ENCODE measurements at places on chromosomes 7 and 10.
A peak's percentile ranks its signal among the peaks of the same experiment; 100 is the strongest.

DNA sequence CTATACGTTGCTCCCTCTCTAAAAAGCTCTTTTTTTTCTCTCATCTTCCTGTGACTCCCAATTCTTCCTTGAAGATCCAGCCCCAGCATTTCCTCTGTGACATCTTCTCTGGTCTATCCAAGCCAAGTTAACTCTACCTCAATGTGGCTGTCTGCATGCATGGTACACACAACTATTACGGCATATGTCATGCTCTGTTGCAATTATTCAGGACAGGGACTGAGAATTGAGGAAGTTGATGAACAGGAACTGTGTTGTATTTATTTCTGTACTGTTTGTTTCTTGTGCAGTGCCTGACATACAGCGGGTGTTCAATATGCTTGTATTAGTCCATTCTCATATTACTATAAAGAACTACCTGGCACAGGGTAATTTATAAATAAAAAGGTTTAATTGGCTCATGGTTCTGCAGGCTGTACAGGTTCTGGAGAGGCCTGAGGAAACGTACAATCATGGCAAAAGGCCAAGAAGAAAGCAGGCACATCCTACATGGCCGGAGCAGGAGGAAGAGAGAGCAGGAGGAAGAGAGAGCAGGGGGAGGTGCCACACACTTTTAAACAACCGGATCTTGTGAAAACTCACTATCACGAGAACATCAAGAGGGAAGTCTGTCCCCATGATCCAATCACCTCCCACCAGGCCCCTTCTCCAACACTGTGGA, 6.3 kb downstream of the TRPV5 start:
- peak; percentile 82 for DNase-seq

DNA sequence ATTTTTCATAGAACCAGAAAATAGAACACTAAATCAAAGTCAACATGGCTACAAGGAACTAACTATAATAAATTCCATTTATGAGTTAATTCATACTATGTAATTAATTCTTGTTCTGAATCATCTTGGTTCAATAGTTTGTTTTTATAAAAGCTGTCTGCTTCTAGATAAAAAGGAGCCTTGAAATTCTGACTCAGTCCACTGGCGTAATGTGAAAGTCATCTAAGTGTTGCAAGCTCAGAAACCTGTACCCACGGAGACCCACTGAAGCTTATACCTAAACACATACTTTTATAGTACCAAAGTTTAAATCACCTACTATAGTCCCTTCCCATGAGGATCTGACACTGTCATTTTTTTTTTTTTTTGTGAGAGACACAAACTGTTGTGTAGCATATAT, 489.4 kb downstream of the SEMA3D start:
- no peak for DNase-seq

- no peak for DNase-seq
Observed at GRCh38 chr10:132477398-132478340, 59.9 kb upstream of the INPP5A start.

GRCh38 chr10:9075420-9075819, 1020.9 kb downstream of the GATA3 start:
- DNase-seq, result no peak

GRCh38 chr10:945778-946177, 14.3 kb upstream of the LARP4B start:
- no peak for DNase-seq

GRCh38 chr10:74178042-74178791, 27.2 kb downstream of the ADK start:
- no peak for DNase-seq

GRCh38 chr7:156985101-156985992, 25.1 kb downstream of the MNX1 start:
- no peak for DNase-seq

GRCh38 chr7:70263471-70264255, 665.4 kb downstream of the AUTS2 start:
- no peak for DNase-seq

GRCh38 chr7:93622036-93623033, 47.8 kb upstream of the CALCR start:
- peak; percentile 63 for DNase-seq

GRCh38 chr7:106282852-106283251, 1.9 kb downstream of the NAMPT start:
- DNase-seq, result no peak

DNA sequence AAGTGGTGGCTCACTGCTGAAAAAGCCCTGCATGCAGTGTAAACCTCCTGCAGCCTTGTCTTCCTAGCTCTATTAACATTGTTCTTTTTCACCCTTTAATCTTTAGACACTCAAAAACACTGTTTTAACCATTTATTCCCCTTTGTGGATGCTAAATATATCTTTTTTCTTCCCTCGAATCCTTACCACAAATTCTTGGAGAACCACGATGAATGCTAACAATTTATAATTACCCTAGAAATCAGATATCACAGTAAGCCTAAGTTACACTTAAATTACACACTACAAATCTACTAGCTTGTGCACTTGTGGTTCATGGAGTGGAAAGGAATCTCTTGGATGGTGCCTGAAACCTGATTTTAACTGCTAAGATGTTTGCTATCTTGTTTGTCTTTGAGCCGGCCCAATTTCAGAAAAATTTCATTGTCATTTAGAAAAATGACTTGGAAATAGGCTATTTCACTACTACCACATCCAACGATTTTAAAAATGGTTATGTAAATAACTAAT, 125.1 kb upstream of the NOBOX start:
- DNase-seq, result no peak

DNA sequence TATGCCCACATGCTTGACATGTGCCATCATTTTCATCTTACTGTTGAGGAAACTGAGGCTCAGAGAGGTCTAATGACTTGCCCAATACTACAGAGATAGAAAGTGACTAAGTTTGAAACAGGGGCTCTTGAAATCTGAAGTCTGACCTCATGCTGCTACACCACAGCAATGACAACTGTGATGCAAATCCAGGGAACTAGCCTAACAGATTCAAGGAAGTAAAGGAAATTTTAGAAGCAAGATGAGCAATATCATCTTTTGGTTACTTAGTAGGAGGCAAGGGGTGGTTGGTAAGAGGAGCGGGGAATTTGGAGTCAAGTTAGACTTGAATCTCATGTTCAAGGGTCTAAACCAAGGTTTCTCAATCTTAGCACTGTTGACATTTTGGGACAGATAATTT, 26.3 kb upstream of the OSBPL3 start:
- DNase-seq, result no peak

GRCh38 chr10:96678725-96679124, 41.6 kb downstream of the PIK3AP1 start:
- DNase-seq, result no peak

- DNase-seq, result no peak
Observed at GRCh38 chr10:34107626-34108516, 707.2 kb downstream of the PARD3 start.

GRCh38 chr10:82411416-82411815, 536.4 kb downstream of the NRG3 start:
- no peak for DNase-seq

DNA sequence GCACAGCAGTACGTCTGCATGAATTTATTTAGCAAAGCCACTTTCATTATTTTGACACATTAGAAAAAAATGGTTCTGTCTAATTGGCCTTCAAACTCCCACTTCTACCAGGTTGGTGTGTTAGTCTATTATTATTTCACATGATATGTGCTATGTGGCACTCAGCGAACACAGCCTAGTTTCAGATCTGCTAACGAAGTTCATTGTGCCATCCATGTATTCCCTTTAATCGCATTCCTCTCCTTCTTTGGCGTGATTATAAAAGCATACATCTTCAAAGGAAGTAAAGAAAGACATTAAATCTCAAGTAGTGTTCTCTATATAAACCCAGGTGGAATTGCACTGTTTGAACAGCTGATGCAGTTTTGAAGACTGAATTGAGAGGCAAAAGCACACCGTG, 96.4 kb upstream of the CACNA2D1 start:
- no peak for DNase-seq

GRCh38 chr7:76225379-76225778, 23.7 kb downstream of the SRRM3 start:
- peak; percentile 37 for DNase-seq

DNA sequence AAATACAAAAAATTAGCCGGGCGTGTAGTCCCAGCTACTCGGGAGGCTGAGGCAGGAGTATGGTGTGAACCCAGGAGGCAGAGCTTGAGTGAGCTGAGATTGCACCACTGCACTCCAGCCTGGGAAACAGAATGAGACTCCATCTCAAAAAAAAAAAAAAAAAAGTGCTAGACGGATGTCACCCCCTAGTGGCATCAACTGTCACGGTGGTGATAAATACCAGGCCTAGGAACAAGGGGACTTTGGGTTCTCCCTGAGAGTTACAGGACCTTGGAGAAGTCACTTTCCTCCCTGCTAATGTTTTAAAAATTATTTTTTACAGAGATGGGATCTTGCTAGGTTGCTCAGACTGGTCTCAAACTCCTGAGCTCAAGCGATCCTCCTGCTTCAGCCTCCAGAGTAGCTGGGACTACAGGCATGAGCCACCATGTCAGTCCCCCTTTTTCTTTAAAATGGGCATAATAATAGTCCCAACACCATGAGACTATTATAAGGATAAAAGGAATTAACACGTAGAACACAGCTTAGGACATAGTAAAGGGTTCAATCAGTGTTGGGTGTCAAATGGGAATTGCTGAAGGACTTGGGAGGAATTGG, 2.6 kb upstream of the TMEM130 start:
- DNase-seq, result peak; percentile 59

- DNase-seq, result no peak
Observed at GRCh38 chr7:30869794-30870611, 41.6 kb upstream of the AQP1 start.

- DNase-seq, result peak; percentile 65
Observed at GRCh38 chr10:100996678-100997359, 2.8 kb upstream of the LZTS2 start.

- no peak for DNase-seq
Observed at GRCh38 chr10:64396105-64396708, 875.0 kb downstream of the REEP3 start.

GRCh38 chr10:34374356-34375045, 440.6 kb downstream of the PARD3 start:
- peak; percentile 73 for DNase-seq

GRCh38 chr7:87091487-87092066, 32.1 kb upstream of the ELAPOR2 start:
- DNase-seq, result no peak

DNA sequence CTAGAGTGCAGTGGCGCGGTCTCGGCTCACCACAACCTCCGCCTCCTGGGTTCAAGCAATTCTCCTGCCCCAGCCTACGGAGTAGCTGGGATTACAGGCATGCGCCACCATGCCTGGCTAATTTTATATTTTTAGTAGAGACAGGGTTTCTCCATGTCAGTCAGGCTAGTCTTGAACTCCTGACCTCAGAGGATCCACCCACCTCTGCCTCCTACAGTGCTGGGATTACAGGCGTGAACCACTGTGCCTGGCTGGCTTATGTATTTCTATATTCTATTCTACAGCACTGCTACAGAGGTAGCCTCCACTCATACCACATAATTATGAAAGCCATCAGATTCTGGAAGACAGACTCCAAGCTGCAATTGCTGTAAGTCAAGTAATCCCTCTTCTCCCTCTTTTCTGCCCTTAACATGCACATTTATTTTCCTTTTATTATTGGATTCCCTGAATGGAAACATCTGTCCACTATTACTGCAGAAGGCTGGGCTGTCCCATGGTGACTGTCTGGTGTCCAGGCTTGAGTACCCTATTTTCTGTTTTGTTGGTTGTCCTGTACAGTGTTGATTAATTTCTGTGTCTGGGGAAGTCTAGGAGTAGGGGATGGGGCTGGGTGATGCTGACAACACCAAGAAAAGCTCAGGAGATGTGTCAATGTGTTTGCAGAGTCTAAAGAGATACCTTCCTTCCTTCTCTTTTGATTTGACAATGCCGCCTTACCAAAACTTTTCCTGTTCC, 5.8 kb upstream of the ZNF487 start:
- DNase-seq, result no peak

DNA sequence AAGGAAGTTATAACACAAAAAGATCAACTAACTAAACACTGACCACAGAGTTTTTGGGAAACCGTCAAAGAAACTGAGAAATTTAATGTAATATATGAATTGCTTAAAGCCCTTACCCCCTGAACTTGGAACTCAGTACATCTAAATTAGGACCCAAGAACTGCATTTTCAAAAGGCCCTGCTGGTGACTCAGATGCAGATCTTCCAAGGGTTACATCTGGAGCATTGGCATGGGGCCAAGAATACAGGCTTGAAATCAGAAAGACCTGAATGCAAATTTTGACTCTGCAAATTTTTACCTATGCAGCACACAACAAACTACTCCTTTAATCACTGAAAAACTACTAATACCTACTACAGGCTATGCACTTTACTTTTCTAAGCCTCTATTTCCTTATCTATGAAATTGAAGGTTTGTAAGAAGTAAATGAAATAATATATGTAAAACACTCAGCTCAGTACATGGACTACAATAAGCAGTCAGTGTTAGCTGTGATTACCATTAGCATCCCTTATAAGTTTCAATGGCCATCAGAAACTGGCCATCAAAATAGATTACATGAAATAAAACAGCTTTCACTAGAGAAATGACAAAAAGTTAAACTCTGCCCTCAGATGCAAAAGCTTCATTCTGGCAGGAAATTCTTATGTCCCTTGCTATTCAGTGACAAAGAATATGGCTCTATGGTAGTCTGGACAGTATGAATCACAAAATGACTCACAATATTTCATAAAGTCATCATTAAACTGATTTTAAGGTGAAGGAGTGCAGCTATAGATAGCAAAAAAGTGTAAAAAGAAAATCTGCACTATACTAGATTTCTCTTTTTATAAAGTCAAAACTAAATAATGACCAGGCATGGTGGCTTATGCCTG, 43.6 kb downstream of the NSUN6 start:
- peak; percentile 35 for DNase-seq

DNA sequence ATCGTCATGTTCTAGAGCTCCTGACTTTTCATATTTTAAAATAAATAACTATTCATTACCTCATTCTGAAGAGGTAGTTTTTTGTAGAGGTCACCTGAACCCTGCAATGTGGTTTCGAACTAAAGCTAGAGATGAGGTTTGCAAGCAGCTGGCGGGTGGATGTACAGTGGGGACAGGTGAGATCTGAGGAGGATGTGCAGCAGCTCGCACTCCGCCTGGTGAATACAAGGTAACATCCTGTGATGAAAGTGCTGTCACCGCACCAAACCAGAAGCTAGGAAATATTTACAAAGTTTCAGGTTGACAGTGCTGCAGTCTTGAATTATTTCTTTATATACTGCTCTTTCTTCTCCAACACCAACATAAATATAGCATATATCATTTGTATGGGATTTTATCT, 26.5 kb downstream of the NDUFB2 start:
- DNase-seq, result no peak

All from Kasumi-1 (cell line).